ELR (cell line): ENCODE measurements at places on chromosomes 3 and 15.
A peak's percentile ranks its signal among the peaks of the same experiment; 100 is the strongest.

DNA sequence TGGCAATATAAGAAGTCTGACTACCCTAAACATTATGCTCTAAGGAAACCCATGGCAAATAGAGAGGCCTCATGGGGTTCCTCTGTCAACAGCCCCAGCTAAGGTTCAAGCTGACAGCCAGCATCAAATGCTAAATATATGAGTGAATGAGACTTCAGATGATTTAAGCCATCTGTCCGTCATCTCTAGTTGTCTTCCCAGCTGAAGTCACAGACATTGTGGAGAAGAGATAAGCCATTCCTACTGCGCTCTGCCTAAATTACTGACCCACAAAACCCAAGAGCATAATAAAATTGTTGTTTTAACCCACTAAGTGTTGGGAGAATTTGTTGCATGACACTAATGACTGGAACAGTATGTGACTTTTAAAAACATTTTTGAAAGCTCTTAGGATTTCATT is 87.3 kb upstream of the IGSF10 start:
- DNase-seq, result no peak

- no peak for DNase-seq
These were observed 22.9 kb upstream of the UTS2B start for GRCh38 chr3:191353022-191353777.

GRCh38 chr3:107913701-107914100 is 177.1 kb downstream of the CD47 start:
- peak; percentile 31 for DNase-seq

DNA sequence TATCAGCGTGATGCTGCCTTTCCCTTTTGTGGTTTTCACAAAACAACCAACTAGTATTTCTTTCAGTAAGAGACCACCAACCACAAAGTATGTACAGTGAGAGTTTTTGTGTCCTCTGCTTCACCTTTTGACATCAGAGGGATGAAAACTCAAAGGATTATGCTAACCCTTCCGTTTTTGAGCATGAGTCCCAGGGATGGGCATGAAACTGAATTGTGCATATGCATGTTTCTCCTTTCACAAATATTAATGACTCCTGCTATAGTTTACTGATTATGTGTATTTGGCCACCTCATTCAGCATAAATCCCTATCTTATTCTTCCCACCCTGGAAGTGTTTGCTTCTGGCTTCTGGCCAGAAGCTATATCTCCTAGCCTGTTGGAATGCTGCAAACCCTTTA is 59.2 kb downstream of the RSRC1 start:
- DNase-seq, result no peak

DNA sequence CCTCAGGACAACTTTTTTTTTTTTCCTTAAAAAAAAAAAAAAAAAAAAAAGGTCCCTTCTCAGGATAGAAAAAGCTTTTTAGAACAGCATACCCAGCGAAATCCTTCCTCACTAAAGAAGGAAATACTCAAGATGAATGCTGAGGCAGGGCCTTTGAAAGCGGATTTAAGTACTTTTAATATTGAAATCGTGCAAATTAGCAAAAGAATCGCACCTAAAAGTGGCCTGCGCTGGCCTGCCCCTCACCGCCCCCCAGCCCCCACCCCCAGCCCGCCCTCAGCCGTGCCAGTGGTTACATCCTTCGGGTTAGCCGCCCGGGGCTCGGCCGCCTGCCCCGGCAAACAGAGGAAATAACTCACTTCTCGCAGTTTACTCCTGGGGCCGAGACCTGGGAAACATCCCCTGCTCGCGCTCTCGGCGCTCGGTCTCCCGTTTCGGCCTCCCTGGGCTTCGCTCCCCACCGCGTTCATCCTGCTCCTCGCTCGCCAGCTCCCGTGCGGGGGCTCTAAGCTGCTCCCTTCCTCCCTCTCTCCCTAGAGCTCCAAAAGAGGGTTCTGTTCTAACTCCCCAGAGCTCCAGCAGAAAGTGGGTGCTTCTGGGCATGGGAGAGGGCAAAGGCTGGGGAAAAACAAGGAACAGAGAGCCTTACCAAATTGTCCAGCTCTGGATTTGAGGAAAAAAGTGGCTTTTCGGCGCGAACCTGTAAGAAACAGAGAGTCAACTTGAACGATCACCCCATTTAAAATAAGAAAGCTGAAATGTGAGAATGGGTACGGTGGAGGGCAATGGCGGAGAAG is 5.2 kb downstream of the MEIS2 start:
- no peak for DNase-seq
